ENCODE measurements at places on chromosomes 7 and 10.

- DNase-seq = no peak
Measured at GRCh38 chr10:24469993-24470392, 253.7 kb downstream of the ARHGAP21 start.

- no peak for DNase-seq
Measured at GRCh38 chr7:147912946-147913638, 677.5 kb upstream of the C7orf33 start.

GRCh38 chr10:60576130-60577069, 186.7 kb upstream of the ANK3 start:
- no peak for DNase-seq

DNA sequence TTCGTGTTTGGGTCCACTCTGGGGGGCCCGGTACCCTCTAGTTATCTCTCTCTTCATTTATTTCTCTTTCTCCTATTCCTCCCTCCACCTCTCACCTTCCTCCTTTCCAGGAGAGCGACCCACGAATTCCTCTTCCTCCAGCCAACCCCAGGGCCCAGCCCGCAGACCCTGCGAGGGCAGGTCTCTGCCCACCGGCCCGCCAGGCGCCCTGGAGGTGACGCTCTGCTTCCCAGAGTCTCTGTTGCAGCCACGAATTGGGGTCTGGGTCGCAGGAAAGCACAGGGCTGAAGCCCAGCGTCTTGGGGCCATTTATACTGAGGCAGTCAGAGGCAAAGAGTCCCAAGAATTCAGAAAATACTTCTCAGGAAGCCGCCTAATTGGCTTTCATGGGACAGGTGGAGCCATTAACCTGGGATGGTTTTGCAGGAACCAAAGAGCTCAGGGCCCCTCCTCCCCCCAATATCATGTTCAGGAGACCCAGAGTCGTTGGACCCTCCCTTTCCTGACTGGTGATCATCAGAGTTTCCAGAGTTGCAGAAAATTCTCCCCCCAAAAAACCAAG, 2.7 kb upstream of the EN2 start:
- no peak for DNase-seq

- DNase-seq = no peak
Measured at GRCh38 chr10:103493362-103493915, at the start of gene NEURL1. NEURL1 (plus strand) TSS chr10:103493705; CDS start chr10:103494388, 683 bp downstream.

- no peak for DNase-seq
Measured at GRCh38 chr10:85542936-85543730, 823.5 kb downstream of the GRID1 start.

DNA sequence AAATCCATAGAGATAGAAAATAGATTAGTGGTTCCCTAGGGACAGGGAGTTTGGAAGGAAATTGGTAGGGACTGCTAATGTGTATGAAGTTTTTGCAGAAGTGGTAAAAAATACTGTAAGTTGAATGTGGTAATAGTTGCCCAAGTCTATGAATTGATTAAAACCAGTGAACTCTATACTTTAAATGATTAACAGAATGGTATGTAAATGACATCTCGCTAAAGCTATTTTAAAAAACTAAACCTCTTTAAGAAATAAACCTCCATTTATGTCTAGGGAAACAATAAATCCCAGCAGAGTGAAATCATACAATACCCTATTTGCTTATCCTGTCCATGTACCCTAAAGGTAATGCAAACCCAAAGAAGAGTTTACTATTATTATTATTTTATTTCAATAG, 61.4 kb downstream of the IPMK start:
- DNase-seq = no peak

DNA sequence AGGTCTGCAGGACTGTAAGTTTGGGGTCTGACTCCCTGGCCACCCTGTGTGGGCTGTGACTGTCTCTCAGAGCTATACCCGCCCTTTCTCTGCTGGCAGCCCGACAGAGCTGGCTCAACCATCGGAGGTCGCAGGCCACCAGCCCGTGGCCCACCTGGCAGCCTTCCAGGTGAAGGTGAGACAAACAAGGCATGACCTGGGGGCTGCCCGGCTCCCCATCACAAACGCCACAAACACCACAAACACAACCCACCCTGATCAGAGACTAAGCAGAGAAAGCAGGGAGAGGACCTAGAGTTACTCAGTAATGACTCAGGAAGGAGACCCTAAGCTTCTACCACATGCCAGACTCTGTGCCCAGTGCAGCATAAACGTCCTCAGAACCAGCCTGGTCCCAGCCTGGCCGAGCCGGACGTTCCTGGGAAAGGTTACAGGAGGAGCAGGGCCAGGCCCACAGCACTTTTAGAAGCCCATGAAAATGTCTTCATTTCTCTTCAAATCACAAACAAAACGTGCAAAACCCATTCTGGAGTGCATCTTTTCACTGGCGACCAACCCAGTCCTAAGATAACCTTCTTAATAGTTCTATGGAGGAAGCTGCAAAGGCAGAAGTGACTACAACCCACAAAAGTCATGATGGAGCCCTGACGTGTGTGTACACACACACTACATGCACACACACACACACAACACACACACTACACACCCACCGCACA, 66.8 kb downstream of the MKI67 start:
- no peak for DNase-seq

- no peak for DNase-seq
Measured at GRCh38 chr7:77315182-77315591, 101.0 kb downstream of the GSAP start.

DNA sequence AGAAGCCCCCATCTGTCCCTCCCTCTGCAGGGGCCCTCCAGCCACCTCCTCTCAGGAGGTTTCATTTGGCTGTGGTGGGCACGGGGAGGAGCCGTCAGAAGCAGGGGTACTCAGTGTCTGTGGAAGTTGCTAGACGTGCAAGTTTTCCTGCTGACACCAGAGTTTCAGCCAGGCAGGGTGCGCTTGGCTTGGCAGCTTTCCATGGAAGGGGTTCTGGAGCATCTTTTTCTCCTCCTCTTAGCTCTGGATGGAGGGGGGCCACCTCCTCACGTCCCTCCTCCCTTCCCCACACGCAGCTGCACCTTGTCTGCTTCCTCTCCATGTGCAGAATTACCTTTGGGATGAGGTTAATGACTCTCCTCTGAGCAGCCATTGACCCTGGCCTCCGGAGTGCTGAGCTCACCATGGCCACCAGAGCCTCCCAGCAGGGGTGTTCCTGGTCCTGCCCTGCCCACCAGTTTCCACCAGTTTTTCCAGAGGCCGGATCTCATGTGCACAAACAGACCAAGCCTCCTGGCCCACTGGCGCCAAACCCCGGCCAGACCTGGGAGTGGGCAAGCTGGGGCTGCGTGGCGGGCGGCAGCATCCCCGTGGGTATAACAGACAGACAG, 579.8 kb upstream of the FOXK1 start:
- DNase-seq = no peak

DNA sequence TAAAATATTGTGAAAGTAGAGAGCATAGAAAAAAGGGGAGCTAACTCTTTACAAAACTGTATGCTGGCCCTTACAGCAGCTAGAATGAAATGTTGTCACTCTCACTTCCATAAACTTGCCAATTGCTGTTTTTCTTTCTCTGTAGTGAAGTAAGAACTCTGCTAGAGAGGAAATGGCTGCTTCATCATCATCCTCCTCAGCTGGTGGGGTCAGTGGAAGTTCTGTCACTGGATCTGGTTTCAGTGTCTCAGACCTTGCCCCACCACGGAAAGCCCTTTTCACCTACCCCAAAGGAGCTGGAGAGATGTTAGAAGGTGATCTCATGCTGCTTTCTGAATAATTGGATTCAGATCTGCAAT, 7.6 kb upstream of the ASCC1 start:
- DNase-seq = no peak

GRCh38 chr7:92613720-92614119, 23.5 kb upstream of the FAM133B start:
- DNase-seq = no peak

DNA sequence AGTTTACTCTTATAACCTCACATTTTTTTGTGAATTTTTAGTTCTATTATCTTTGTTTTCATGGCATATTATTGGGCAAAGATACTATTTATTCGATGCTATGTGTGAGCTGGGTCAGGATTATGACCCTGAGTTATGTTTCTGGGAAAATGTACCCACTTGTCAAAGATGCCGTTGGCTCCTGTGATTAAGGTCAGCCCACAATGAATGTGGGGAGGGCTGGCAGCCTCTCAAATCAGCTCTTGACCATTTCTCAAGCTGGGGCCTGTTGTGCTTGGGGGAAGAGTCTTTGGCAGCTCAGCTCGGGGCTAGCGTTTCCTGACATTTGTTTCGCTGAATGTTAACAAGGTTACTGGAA, 97.5 kb downstream of the TCF7L2 start:
- no peak for DNase-seq

GRCh38 chr10:47456794-47457527, 27.0 kb downstream of the ANXA8 start:
- no peak for DNase-seq

- DNase-seq = no peak
Measured at GRCh38 chr10:122559228-122559627, 1.3 kb upstream of the DMBT1 start.

- DNase-seq = no peak
Measured at GRCh38 chr10:83932245-83932644, 207.1 kb upstream of the GHITM start.

DNA sequence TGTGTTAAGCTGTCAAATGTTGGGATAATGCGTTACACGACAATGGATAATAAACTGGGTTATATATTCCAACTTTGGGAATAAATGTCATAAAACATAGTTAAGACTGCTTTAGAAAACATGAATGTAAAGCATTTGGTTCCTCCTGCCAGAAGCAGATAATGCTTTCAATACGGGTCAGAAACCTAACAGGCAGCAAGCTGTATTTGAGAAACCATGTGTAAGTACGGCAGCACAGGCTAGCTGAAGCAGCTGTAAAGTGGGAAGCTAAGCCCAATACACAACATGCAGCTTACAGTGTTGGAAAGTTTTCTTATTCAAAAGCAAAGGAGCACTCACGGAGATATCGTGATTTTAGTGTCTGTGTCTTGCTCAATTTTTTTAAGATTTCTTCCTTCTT, 46.5 kb downstream of the MALSU1 start:
- no peak for DNase-seq

DNA sequence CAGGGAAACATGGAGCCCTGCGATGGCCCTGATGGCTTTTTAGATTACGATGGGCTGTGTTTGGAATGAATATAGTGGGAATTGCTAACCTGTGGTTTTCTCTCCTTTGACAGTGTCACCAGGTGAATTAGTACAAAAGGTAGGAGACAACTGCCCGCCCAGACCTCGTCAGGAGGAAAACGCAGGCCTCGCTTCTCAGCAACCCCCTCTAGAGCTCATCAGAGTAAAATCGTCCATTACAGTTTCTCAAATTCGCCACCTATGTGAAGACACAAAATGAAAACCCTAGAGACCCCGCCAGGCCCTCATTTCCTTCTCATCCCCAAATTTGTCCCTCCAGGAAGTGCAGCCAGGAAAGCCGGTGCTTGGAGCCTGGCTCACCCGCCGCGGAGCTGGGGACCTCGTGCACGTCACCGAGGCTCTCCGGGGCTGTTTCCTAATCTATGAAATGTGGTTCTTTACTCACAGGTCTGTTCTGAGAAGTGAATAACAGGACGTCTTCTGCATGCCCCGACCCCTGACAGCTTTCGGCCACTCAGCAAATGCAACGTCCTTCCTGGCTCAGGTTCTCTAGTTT, 143.7 kb downstream of the VIPR2 start:
- DNase-seq = no peak

DNA sequence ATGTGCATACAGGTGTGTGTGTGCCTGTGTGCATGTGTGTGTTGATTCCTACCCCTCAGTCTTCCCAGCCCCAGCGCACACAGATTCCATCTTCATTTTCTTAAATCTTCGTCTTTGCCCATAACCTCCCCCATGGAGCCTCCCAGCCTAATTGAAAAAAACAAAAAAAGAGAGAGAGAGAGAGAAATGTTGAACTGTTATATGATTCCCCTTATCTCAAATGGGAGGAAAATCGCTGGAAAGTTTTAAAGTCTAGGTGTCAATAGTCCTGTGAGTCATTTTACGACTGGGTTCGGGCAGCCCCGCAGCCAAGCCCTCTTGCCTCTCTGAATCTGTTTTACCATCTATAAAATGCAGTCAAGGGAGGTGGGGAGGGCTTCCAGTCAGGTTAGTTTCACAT, 60.9 kb downstream of the SPOCK2 start:
- no peak for DNase-seq

GRCh38 chr7:30880125-30880720, 31.4 kb upstream of the AQP1 start:
- DNase-seq = no peak

DNA sequence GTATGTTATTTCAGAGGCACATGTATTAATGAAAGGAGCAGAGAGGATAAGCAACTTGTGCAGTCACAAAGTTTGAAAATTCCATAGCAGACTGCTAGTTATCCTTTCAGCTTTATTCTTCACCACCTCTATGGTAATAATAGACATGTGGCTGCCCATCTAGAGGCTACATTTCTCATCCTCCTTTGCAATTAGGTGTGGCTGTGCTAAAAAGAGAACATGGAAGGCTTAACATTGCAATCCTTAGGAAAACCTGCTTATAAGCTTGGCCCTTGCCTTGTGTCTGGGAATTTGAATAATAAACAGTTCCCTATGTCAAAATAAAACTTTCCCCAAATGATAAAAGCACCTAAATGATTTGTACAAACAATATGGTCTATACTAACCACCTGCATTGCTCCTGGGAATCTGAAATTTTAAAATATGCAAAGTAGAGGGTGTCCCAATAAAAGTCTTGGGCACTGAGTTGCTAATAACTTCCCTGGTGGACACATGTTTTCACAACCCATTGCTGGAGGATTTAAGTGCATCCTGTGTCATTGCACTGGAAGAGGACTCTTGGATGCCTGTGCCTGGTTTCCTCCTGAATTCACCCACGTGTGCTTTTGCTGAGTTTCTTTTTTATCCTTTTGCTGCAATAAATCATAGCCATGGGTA, 30.5 kb downstream of the IL6 start:
- no peak for DNase-seq

GRCh38 chr10:48523212-48523819, 81.6 kb downstream of the ARHGAP22 start:
- no peak for DNase-seq

DNA sequence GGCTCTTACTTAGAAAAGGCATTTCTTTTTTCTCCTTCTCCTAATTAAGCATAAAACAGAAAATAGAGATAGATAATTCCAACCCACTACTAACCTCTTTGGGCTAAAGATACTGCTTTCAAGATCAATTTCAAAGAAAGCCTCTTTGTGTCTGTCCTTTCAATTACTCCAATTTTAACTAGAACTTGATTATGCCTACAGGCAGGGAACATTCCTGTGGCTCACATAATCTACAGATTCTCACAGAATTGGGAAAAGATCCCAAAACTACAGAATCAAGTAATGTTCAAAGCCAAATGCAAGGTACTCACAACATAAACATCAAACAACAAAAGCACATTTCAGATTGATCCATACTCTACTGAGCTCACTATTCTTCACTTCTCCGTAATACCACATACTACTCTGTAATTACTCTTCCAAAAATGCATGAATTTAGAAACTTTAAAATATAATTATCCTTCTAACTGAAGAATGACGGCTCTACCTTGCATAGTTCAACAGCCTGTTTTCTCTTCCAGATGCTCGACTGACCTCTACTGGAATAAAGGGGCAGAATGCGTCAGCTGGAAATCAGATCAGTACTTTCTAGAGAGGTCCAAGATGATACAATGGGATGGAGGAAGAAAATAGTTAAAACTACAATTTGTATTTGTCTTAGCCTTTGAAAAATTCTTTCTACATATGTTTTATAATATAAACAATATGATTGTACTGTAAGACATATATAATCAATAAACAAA, 3.9 kb downstream of the MTERF1 start:
- no peak for DNase-seq

GRCh38 chr7:16984375-16984774, 102.6 kb upstream of the AGR3 start:
- DNase-seq = no peak
